GM12891 (cell line): ENCODE measurements at places on chromosomes 6 and 20.

GRCh38 chr6:1311400-1312202 is at the start of gene FOXQ1:
Gene FOXQ1, plus strand, starts transcription at chr6:1312098. Its CDS starts 607 bp downstream, at chr6:1312705.
- peak; percentile 35 for DNase-seq

DNA sequence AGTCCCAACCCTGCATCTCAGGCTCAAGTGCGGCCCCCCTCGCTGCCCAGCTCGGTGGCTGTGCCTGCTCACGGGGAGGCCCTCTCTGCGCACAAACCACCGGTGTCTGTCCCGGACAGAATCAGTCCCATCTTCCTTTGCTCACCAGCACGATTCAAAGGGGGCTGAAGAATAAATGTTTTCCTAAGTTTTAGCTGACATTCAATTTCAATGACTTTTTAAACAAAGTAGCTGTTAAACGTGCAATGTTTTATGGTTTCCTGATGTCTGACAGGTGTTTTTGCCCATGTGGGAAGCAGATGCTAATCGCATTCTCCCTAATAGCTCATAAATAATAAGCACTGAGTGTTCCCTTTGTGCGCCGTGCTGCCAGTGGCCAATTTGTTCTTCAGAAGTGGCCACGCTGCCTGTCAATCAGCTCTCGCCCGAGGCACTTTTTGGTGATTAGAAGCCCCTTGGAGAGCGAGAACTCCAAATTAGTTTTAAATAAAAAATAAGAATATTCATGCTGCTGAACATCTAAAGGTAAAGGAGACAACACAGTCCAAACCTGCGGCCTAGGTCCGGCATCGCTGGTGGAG is 26.3 kb downstream of the BHLHE23 start:
- DNase-seq: no peak

DNA sequence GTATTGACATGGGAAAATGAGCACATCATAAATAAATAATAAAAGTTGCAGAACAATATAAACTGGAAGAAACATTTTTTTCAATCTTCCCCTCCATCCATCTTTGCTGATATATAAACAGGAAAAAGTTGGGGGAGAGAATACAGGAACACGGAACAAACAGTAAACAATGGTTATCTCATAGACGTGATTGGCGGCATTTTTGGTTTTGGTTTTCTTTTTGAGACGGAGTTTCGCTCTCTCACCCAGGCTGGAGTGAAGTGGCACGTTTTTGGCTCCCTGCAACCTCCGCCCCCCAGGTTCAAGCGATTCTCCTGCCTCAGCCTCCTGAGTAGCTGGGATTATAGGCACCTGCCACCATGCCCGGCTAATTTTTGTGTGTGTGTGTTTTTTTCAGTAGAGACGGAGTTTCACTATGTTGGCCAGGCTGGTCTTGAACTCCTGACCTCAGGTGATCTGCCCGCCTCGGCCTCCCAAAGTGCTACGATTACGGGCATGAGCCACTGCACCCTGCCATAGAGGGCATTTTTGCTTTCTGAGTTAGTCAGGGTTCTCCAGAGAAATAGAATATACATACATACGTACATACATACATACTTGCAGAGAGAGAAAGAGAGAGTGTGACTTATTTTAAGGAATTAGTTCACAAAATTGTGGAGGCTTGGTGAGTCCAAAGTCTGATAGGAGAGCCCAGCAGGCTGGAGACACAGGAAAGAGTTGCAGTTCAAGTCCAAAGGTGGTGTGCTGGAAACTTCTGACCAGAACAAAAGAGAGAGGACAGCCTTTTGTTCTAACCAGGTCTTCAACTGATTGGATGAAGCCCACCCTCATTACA is 22.6 kb downstream of the GNL1 start:
- no peak for DNase-seq

GRCh38 chr20:41011551-41012067 is 17.0 kb upstream of the TOP1 start:
- peak; percentile 71 for DNase-seq

DNA sequence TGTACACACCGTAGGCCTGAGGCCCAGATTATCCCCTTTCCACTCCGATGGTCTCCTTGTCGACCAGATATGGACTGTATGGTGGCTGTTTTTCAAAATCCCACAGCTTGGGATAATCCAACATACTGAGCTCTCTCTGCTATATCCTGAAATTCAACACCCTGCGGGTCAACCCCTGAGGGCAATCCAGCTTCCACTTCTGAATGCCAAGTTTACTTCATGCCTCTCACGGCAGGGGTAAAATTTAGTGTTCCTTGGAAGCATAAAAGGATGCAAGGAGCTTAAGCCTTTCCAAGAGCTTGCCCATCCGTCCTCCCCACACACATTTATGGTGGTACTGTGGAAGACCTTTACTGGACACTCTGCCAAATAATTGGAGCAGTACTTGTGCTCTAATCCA is 90.7 kb downstream of the PLG start:
- DNase-seq: no peak

DNA sequence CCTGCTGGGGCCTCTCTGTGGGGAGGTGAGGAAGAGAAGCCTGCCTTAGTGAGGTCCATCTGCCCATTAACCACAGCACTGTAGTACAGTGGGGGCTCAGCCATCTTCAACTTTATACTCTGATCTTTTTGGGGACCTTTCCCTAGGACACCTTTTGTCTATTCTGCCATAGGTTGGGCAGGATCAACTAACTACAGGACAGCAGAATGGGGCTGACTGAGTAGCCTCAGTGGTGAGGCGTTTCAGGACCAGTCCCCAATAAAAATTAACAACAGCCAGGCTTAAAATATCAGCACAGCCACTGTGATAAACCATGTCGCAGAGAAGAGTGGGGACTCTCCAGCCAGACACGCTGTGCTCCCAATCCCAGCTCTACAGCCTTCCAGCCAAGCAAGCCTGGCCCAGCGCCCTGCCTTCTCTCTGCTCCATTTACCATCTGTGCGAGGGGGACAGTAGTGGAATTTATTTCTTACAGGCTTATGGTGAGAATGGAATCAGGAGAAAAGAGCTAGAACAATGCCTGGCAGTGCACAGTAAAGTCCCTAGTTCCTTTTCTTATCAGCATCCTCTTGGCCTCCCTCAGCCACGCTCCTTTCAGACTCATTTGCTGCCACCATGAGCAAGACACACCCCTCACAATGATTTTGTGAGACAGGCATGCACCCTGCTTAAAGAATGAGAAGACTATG is 75.5 kb downstream of the SLC22A23 start:
- DNase-seq: no peak
